ENCODE measurements at places on chromosomes 3 and 15. TPM values are rescaled to one million over a fixed set of nuclear protein-coding genes. Genes with fewer than 3 reads are reported as not detected.

GRCh38 chr3:158683230-158683962 is 10.9 kb upstream of the LXN start:
- DNase-seq = no peak

Gene NUP210
- 77.2 TPM for total RNA-seq

- DNase-seq = no peak
Measured at GRCh38 chr3:163971861-163972260, 1106.4 kb downstream of the SI start.

DNA sequence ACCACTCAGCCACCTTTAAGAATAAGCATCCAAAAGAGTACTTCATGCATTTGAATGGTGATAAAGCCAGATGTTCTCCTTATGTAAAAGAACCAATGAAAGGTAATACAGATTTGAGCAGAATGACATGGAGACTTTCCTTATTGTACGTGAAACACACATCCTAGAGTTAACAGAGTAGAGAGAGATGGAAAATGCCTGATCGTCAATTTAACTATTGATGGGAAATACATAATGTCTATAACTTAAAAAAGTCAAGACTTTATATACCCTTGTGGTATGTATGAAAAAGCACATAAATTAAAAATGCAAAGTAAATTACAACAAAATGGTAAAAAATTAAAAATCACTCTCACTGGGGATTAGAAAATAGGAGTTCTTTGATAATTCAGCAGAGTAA is 31.7 kb upstream of the PLSCR5 start:
- DNase-seq = no peak

DNA sequence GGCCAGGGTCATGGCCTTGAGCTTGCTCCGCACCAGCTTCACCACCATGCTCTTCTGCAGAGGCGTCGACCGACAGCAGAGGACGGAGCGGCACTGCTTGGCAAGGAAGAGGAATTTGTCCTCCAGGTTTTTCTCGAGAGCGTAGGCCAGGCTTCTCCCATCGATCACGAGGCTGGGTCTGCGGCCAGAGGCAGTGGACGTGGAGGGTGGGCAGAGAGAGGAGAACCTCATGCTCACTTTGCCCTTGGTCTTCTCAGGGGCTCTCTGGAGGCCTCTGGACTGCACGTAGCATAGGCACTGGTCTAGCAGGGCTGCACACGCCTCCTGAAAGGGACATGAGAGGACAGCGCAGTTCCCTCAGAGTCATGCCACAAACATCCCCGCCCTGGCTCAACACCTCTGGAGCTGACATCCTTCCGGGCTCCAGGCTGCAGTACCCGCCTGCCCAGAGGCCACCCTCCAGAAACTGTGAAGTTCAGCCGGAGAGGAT is 168.3 kb downstream of the ATP10A start:
- no peak for DNase-seq

Gene TNFSF10
- total RNA-seq = 14.8 TPM

Gene ZPLD1
- not detected for total RNA-seq

DNA sequence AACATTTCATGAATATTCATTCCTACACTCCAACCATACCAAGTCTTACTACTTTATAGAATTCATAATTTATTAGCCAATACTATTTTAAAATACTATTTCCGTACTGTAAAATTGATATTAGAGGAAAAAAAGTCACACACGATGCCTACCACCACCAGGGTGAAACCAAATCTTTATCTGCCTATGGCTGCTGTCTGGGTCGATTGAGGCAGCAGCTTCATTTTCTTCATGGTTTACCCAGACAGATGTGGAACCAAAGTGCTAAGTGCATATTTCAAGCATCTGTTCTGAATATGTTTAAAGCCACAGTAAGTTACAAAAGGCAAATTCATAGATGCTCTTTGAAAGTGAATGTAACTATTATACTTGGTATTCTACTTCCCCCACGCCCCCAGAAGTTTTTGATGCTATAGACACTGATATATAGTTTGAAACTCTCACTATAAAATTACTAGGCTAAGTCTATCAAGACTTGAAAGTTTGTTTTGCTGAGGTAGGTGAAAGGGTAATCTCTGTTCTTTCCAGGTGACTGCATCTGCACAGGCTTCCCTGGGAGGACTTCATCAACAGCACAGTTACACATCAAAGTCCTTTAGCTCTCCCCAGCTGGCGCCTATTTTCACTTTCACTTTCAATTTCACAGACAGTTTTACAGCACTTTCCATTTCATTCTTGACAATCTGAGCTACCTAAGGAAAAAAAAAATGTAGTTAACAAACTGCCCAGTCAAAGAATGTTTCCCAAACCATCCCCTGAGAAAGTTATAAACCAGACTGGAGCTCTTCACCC is 113.9 kb downstream of the POLQ start:
- peak; percentile 57 for DNase-seq

Gene RTP3
- total RNA-seq = not detected

Gene ANKUB1
- not detected for total RNA-seq

GRCh38 chr3:11530153-11530721 is 113.5 kb downstream of the VGLL4 start:
- DNase-seq = no peak

Gene CFAP100
- 2.3 TPM for total RNA-seq

Gene GOLGA8M
- total RNA-seq = not detected

Gene PPIB
- total RNA-seq = 627 TPM

DNA sequence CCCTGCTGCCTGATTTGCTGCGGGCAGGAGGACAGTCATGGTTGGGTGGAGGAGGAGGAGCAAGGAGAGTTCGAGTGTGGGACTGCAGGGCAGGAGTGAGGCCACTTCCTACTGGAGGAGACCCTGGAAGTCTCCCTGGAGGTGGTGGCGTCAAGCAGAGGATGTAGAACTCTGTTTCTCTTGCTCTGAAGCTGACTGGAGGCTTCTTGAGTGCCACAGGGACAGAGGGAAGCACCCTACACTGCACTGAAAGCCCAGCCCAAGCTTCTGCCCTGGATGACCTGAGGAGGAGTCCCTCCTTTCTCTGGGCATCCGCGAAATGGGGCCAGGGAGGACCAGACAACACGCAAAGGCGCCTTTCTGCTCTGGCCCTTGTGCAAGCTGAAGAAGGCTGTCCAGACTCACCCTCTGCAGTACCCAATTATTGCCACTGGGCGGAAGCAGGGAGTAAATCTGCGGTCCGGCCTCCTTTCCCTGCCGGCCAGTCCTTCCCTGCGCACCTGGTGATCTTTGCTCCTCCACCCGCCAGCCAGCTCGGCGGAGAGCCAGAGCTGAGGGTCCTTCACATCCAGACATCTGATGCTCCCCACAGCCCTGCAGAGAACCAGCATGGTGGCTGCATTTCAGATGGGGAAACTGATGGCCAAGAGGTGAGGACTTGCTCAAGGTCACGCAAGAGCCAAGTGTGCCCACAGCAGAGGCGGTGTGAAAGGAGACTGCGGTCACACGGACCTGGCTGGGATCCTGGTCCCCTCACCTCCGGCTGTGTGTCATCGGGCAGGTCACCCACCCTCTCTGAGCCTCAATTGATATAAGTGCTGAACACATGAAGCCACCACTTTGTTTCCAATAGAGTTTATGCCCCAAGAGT is 207.1 kb downstream of the TBC1D2B start:
- peak; percentile 86 for DNase-seq

DNA sequence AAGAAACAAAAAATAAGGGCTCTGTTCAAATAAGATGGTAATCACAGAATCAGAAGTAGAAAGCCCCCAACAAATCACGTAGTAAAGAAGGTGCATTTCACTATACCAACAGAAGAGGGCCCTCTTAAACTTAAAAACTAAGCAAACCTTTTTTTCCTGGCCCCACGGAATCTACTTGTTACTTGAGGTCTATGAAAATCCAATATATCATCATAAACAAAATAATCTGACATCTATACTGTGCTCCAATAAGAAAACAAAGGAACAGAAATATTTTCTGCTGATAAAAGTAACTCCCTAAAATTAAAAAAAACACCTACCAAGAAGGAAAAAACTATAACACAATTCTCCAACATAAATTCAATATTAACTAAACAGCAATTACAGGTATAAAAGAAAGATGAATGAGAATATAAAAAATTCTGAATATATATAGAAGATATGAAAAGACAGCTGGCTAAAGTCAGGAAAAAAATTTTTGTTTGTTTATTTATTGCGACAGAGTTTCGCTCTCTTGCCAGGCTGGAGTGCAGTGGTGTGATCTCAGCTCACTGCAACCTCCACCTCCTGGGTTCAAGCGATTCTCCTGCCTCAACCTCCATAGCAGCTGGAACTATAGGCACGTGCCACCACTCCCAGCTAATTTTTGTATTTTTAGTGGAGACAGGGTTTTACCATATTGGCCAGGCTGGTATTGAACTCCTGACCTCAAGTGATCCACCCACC is 81.8 kb downstream of the CLASP2 start:
- DNase-seq = peak; percentile 42

Data from HT-29 (cell line).